ENCODE measurements at places on chromosomes 6 and 20.

- no peak for DNase-seq
Measured at GRCh38 chr6:103791458-103791857, 1068.3 kb downstream of the HACE1 start.

- no peak for DNase-seq
Measured at GRCh38 chr20:23289724-23290395, 60.7 kb upstream of the NXT1 start.

DNA sequence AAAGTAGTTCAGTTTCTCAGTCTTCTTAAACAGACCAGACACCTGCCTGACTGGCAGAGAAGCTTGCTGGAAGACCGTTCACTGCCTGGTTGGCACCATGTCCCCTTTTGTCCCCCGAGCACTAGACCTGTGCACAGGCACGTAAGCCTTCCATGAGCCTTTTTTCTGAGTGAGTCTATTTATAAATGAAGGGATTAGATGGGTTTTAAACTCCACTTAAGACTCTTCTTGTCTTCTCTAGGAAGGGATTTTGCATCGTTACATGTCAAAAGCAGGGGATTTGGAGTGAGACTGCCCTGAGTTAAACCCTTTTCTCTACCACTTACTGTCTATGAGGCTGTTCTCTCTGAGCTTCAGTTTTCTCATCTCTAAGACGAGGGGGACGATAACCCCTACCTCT is 37.6 kb downstream of the STK35 start:
- DNase-seq: no peak

GRCh38 chr20:24672886-24673677 is 203.7 kb downstream of the SYNDIG1 start:
- no peak for DNase-seq

DNA sequence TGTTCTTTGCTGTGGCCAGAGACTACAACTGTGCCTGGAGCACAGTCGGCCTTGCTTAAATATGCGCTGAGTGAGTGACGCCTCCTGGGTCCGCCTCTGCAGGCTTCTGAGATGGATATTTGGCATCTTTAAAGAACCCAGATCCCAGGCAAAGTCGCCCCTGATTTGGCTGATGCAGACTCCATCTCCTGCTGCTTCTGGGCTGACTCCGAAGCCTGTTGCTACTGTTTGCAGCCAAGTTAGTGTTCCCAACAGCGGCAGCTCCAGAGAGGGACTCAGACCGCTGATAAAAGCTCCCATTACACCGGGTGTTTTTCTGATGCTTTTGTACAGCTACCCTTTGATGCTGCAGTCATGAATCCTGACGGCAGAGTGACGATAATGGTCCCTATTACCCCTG is 83.0 kb upstream of the SULF2 start:
- DNase-seq: no peak

DNA sequence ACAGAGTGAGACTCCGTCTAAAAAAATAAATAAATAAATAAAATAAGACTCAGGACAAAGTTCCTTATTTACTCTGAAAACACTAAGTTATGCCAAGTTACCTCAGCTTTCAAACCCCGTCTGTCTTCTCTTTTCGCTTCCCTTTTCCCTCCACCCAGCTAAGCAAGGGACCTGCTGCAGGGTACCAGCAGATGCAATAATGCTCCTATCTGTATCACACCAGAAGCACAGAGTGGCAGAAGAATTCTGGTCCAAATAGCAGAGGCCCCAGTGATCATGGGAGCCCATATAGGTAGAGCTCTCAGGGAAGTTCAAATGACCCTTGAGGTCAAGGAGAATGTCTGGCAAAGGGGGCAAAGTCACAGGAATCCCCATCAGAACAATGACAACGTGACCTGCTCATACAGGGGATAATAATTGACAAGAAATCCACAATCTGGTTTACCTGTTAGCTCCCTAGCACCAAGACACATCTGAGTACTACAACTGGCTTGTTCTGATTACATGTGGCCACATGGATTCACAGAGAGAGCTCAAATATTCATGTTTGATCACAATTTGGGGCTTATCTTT is 8.7 kb downstream of the GCM1 start:
- DNase-seq: no peak

- DNase-seq: no peak
Measured at GRCh38 chr6:32839356-32839755, 817 bp upstream of the TAP2 start.

GRCh38 chr20:30491016-30491415 is 766.4 kb upstream of the DEFB115 start:
- no peak for DNase-seq

DNA sequence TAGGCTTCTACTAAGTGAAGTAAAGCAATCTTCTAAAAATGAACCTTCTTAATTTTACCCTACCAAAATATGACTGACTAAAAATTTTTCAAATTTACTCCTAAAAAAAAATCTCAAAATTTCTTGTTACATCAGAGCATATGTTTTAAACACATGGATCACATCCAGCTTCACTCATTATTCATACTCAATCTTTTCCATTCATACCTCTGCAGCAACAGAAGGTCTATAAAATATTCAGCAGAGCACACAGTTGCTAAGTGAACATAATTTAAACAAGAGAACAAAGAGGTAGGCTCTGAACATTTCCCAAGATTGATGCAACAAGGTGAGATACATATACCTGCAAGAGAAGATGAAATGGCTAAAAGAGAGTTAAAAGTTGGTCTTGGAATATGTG is 213.9 kb downstream of the SOD2 start:
- DNase-seq: no peak

DNA sequence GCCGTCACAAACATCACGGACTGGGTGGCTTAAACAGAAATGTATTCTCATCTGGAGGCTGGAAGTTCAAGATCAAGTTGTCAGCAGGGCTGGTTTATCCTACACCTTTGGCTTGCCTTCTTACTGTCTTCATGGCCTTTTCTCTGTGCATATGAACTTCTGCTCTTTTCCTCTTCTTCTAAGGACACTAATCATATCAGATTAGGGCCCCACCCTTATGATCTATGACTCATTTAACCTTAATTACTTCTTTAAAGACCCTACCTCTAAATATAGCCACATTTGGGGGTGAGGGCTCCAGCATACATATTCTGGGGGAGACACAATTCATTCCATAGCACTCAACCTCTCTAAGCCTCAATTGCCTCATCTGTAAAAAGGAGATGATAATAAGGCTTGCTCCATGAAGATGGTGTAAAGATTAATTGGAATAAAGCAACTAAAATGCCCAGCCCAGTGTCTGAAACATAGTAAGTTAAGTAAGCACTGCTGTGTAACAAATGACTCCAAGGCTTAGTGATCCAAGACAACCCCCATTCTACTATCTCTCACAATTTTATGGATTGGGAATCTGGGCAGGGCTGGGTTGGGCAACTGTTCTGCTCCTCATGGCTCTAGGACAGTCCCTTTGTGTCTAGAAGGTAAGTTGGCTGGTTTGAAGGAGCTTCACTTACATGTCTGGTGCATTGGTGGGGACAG is 119.8 kb downstream of the BANF2 start:
- no peak for DNase-seq

- no peak for DNase-seq
Measured at GRCh38 chr20:1944345-1945091, 49.3 kb downstream of the SIRPA start.

DNA sequence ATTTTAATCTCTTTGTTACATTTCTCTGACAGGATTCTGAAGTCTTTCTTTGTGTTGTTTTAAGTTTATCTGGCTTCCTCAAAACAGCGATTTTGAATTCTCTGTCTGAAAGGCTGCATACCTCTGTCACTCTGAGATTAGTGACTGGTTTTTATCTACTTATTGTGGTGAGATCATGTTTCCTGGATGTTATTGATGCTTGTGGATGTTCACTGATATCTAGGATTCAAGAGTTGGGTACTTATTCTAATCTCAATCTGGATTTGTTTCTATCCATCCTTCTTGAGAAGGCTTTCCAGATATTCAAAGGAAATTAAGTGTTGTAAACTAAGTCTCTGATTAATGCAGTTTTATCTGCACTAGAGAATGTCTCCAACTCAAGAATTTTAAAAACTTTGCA is 1076.1 kb upstream of the ADGRB3 start:
- DNase-seq: no peak

DNA sequence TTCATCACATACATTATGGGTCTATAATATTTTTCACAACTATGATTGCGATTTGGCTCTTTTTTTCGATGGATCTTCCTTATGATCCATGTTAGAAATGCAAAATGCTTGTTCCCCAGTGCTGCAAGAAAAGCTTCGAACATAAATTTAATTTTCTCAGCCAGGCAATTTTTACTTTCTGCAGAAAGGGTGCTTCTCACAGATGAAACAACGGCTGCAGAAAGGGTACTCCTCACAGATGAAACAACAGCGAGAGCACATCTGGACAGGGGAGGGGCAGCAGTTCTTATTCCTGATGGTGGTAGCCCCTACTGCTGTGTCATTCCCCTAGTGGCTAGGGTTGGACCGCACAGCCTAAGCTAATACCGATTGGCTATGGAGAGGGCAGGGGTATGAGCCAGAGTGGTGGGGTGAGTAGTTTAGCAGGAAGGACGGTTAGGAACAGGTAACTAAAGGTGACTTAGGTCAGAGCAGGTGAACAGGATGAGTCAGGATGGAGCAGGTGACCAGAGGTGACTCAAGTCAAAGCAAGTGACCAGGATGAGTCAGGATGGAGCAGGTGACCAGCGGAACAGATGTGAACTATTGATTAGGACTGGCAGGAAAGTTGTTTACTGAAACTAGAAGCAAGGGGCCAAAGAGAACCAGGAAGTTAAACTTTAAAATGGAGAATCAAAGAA is 13.4 kb upstream of the TREML4 start:
- no peak for DNase-seq
